ENCODE measurements at places on chromosomes 7 and 10. TPM values are rescaled to one million over a fixed set of nuclear protein-coding genes. Genes with fewer than 3 reads are reported as not detected.

FRMD4A gene
- total RNA-seq, result 25.5 TPM

ODAD2 gene
- under 0.01 TPM for total RNA-seq

CALHM3 gene
- total RNA-seq, result 0.39 TPM

FEZF1 gene
- total RNA-seq, result not detected

SSC4D gene
- total RNA-seq, result 6.3 TPM

IFT22 gene
- total RNA-seq, result 36.1 TPM

GPER1 gene
- 0.33 TPM for total RNA-seq

PVRIG gene
- not detected for total RNA-seq

GTPBP10 gene
- total RNA-seq, result 20.4 TPM

VPS37D gene
- 2.7 TPM for total RNA-seq

PILRA gene
- total RNA-seq, result under 0.01 TPM

AMPH gene
- total RNA-seq, result not detected

HSPA12A gene
- total RNA-seq, result 4.3 TPM

STAG3 gene
- 1.2 TPM for total RNA-seq

SGMS1 gene
- total RNA-seq, result 62.4 TPM

DLD gene
- total RNA-seq, result 64.4 TPM

BAIAP2L1 gene
- total RNA-seq, result 40.8 TPM

OR6V1 gene
- total RNA-seq, result not detected

SPDYE2 gene
- not detected for total RNA-seq

TAS2R41 gene
- total RNA-seq, result not detected

CEP41 gene
- total RNA-seq, result 5.5 TPM

DENND10 gene
- total RNA-seq, result 54.3 TPM

CUZD1 gene
- total RNA-seq, result 0.39 TPM

UPP1 gene
- total RNA-seq, result 36.5 TPM

ACSM6 gene
- not detected for total RNA-seq

TMEM130 gene
- not detected for total RNA-seq

RNF32 gene
- 0.54 TPM for total RNA-seq

SLC26A5 gene
- total RNA-seq, result not detected

BICC1 gene
- not detected for total RNA-seq

CCDC136 gene
- 0.65 TPM for total RNA-seq

EMX2 gene
- not detected for total RNA-seq
